ENCODE measurements at places on chromosomes 3 and 15.

- DNase-seq = peak; percentile 28
Observed at GRCh38 chr3:151305775-151306151, 10.9 kb downstream of the GPR87 start.

GRCh38 chr15:81373775-81374395 lies at the start of gene TMC3:
Gene TMC3, minus strand, starts transcription at chr15:81374213. Its CDS starts 136 bp downstream, at chr15:81374077.
- DNase-seq = no peak

- DNase-seq = peak; percentile 86
Observed at GRCh38 chr3:108130701-108131474, 40.1 kb upstream of the CD47 start.

- DNase-seq = no peak
Observed at GRCh38 chr3:9690451-9691450, 12.9 kb upstream of the CPNE9 start.

DNA sequence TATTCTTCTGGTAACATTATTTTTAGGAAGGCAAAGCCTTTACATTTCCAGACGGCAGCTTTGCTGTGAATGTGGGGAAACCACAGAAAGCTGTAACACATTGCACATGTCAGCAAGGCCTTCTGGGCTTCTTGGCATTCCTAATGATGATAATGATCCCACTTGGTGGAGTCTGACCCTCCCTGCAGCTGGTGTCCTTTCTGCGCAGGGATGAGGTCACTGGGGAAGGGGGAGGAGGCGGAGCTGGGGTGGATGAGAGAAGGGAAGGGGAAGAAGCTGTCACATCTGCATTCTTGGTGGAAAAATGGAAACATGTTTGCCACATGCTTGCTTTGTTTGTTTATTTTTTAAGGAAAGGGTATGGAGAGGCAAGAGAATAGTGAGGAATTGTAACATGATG lies 68.6 kb downstream of the FILIP1L start:
- peak; percentile 98 for DNase-seq

- no peak for DNase-seq
Observed at GRCh38 chr15:94600505-94600904, 369.1 kb downstream of the MCTP2 start.

DNA sequence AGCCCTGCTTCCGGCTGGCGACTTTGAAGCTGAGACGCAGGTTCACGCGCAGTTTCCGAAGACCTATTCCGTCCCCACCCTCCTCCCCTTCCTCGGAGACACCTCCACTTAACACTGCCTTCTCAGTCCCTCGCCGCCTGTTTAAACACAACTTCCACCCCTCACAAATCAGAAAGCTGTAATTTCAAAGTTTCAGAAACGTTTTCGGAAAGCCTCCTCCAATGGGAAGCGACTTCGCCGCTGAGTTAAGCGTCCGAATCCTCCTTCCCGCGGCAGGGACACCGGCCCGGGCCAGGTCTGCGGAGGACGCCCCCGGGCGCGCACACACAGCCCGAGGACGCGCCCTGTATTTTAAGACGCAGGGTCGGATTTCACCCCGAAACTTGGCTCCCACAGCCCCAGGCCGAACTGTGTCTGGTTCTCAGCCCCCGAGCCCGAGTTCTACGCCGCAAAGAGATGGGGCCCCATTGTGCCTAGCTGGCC lies 559 bp upstream of the LRRN1 start:
- no peak for DNase-seq

- no peak for DNase-seq
Observed at GRCh38 chr15:74396445-74397238, 29.2 kb upstream of the CYP11A1 start.

DNA sequence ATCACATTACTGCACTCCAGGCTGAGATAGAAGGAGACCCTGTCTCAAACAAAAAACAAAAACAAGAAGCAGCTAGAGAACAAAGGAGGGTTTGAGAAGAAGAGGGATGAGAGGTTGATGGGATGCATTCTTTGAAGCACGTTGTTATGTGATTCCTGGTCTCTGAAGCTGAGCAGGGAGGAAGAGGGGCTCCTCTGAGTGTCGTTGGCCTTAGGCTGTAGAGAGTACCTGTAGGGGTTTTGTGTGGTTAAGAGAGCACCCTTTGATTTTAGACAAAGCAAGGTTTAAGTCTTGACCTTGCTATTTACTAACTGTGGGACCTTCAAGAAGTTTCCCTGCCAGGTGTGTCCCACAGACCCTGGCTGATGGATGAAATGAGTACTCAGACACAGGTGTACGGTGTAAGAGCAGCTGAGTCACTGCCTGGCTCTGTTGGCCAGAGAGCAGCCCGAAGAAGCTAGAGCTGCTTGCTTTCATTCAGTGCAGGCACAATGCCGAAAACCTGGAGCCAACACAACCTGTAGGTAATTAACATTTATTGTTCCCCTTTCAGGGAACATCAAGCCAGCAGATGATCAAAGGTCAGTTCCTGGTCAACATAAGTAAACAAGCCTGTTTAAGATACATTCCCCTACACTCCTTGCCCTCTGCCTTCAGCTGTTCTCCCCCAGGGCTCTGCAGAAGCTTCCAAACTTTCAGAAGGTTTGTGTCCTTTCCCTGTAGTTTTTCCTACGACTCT lies 67.2 kb downstream of the LRRK1 start:
- DNase-seq = no peak

- peak; percentile 81 for DNase-seq
Observed at GRCh38 chr15:48925714-48926223, 38.0 kb downstream of the SHC4 start.

DNA sequence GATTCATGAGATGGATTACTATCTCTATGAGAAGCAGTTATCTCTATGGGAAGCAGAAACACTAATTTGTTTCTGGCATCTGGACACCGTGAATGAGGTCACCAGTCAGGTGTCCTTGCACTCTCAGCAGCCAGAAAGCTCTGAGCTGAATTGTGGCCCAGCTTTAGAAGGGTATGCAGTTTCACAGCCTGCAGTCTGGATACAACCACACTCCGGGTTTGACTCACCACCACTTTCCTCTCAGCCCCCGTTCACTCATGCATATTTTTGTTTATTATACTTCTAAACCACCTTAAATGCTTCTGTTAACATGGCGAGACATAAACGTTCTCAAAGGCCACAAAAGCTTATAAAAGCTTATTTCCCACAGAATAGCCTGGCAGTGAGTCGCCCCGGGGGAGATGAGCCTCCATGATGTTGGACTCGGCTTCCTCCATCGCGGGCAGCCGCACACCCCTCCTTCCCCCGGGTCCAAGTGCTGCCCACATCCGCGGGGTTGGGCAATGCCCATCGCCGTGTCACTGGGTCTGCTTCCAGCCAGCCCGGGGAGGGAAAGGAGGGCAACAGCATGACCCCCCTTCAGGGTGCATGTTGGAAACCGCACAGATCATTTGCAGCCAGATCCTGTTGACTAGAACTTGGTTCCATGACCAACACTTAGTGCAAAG lies 16.8 kb upstream of the SLC41A3 start:
- peak; percentile 61 for DNase-seq

GRCh38 chr3:131356006-131356595 lies 25.5 kb upstream of the NUDT16 start:
- DNase-seq = no peak

DNA sequence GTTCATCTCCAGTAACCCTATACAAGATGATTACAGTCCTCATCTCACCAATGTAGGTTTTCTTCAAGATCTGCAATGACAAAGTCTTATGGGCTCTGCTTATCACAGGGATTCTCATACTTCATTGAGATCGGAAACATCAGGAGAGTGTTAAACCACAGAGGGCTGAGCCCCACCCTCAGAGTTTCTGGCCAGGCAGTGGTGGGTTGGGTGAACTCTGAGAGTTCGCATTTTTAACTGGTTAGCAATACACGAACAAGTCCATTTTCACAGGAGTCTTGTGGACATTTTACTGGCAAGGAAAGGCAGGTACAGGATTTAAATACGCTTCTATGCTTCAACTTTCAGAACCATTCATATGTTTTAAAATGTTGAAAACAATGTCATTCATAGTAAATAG lies 366.7 kb upstream of the ROBO2 start:
- DNase-seq = no peak

DNA sequence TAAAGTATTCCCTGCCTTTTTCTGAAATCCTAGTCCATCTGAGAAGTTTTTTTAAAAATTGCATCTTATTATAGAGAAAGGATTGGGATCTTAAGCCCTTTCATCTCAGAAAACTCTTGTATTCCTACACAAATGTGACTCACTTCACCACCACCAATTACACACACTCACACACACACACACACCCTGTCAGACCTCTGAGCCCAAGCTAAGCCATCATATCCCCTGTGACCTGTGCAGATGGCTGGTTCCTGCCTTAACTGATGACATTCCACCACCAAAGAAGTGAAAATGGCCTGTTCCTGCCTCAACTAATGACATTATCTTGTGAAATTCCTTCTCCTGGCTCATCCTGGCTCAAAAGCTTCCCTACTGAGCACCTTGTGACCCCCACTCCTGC lies 1181.9 kb downstream of the ROBO2 start:
- DNase-seq = no peak

DNA sequence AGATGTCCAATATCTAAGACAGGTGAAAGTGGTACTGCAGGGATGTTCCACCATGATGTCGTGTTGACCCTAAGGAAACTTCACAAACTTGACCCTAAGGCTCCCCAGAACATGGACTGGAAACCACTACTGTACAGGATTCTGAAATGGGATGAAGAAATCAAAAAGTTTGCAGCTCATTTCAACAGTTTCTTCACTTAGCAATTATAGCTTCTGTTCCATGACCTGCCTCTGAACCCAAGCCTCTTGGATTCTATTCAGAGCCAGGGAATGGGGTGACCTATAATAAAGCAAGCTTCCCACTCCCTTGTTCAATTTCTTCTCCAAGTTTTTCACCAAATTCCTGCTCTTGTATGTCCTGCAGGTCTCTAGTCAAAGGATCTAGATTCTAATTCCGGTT lies 40.7 kb downstream of the DUT start:
- DNase-seq = no peak

- no peak for DNase-seq
Observed at GRCh38 chr3:61765157-61765876, 203.9 kb downstream of the PTPRG start.

- DNase-seq = no peak
Observed at GRCh38 chr15:97082830-97083229, 752.3 kb downstream of the NR2F2 start.

DNA sequence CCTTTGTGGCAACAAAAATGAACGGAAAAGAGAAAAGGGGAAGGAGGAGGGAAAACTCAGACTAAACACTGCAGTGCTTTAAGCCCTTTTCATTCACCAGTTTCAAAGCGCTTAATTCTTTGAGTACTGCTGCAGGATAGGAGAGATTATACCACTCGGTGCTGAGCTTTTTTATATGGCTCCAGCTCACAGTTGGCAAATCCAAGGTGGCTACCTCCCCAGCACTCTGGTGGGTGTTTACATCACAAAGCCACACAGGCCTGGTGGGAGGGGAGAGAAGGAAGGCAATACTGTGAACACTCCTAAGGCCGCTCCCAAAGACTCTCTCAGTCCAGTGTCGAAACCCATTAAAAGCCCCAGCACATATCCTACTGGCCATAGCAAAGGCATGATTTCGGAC lies 191.4 kb downstream of the STT3B start:
- no peak for DNase-seq

- DNase-seq = peak; percentile 16
Observed at GRCh38 chr3:53845103-53845880, 927 bp downstream of the CHDH start.

DNA sequence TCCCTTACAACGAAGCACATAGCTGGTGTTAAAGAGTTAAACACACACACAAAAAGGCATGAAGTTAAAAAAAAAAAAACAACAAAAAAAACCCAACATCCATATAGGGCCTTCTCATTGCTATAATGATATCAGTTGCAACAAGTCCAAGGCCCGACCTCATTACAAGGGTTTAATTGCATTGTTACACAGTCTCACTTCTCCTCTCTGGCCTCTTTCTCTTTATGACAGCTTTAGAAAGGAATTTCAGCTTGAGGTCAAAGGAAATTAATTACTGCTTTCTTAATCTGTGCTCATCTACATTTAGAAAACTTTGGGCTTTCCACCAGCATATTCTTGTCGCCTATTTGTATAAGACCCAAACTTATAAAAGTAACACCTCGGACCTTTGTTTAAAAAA lies 342.1 kb downstream of the NR2F2 start:
- no peak for DNase-seq

- peak; percentile 26 for DNase-seq
Observed at GRCh38 chr15:70717237-70717793, 46.0 kb downstream of the UACA start.

- DNase-seq = no peak
Observed at GRCh38 chr3:139151530-139151929, 106.8 kb upstream of the PRR23C start.

- peak; percentile 46 for DNase-seq
Observed at GRCh38 chr15:80619680-80620079, 75.4 kb upstream of the ABHD17C start.

- DNase-seq = no peak
Observed at GRCh38 chr3:14553871-14554270, 13.7 kb upstream of the GRIP2 start.

DNA sequence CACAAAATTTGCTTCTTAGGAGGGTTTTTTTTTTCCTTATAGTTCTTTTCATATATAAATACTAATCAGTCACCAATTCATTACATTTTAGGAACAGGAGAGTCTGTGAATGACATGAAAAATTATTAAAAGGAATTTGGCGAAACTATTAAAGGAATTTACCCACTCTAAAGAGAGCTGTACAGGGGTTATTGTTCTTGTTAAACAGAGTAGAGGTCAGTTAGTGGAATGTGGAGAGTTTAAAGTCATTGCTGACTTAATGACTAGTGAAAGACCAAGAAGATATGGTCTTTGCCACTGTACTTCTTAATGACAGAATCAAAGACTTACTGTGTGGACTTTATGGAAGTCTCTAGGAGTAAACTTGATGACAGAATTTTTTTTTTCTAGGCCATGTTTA lies 333.6 kb upstream of the C2CD4B start:
- no peak for DNase-seq

GRCh38 chr3:113226491-113226890 lies 15.1 kb downstream of the BOC start:
- DNase-seq = no peak

GRCh38 chr15:50501815-50502214 lies 44.7 kb downstream of the USP50 start:
- DNase-seq = no peak

DNA sequence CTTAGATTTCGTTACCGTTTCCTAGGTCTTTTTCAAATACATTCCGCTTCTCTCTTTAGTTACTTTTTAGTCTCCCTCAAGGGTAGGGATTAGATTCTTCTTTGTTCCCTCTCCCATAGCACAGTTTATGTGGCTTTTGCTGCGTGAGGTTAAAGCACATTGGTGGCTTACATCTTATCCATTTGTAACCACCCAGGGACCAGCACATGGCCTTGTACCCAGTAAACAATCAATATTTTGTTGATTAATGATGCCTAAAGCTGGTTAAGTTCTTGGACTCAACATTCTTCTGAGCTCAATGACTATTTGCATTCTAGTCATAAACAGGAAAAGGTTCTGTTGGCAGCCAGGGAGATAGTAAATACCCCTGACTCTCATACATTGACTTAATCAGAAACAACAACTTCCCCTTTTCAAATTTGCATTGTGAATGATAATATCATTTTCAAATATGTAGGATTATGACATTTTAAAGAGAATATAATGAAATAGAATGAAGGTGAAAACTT lies 60.2 kb downstream of the CACNA1D start:
- no peak for DNase-seq

GRCh38 chr15:99105514-99106341 lies 848 bp downstream of the SYNM start:
- DNase-seq = peak; percentile 65

GRCh38 chr3:55283441-55283925 lies 203.6 kb downstream of the WNT5A start:
- no peak for DNase-seq

All from fibroblast of gingiva (primary cell).